ENCODE measurements at places on chromosomes 12 and 14.

- DNase-seq: no peak
Measured at GRCh38 chr12:51460519-51460918, 35.9 kb downstream of the SLC4A8 start.

DNA sequence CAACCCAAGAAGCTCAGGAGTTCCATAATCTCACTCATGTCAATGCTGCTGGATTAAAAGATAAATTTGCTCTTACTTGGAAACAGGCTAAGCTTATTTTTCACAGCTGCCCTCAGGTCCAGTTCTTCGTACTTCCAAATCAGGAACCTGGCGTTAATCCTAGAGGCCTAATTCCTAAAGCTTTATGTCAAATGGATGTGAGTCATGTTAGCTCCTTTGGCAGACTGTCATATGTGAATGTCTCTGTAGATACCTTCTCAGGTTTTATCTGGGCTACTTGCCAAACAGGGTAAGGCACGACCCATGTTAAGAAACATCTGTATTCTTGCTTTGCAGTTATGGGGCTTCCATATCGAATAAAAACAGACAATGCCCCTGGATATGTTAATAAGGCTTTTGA lies 504.6 kb downstream of the ALG10 start:
- no peak for DNase-seq

GRCh38 chr12:109308534-109309380 lies at the start of gene FOXN4:
Gene FOXN4, minus strand, starts transcription at chr12:109309284. Its CDS starts 963 bp downstream, at chr12:109308321.
- DNase-seq: no peak

- DNase-seq: no peak
Measured at GRCh38 chr12:59634254-59634653, 38.4 kb downstream of the SLC16A7 start.

- no peak for DNase-seq
Measured at GRCh38 chr12:118884226-118884625, 97.1 kb upstream of the SRRM4 start.

DNA sequence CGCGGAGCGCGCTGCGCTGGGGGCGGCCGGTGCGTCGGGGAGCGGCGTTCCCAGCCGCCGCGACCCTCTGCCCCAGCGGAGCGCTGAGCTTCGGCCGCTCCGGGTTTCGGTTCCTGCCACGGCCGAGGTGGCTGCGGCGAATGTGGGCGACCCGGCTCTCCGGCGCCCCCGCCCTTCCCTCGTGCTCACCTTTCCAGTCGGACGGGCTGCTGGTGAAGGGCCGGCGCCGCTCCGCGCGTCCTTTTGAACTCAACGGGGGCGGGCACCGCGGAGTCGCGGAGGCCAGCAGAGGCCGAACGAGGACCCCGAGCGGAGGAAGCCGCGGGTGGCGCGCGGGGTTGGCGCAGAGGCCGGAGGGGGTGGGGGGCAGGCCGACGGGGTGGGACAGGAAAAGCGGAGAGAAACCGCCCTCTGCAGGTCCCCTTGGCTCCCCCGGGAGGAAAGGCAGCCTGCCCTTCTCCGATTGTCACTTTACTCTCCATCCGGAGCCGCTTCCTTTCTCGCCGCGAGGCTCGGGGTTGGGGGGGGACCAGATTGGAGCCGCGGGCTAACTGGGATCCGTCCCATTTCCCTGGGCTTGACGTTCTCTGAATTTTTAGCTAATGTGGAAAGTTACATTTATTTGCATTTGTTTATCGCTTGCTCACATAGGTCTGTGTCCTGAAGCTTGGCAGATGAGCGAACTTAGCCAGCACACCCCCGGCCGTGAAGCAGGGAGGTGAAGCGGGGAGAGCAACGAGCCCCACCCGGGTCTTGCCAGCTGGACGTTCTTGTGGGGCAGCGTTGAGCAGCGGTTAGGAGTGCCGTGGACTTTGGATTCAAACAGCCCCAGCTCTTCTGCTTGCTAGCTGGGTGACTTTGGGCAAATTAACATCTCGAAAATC lies at the start of gene SMAGP:
TSS of gene SMAGP (minus strand) at position 349 of the 884 bp plus-strand sequence. CDS start 1,137 bp downstream, outside the sequence.
- peak; percentile 29 for DNase-seq

DNA sequence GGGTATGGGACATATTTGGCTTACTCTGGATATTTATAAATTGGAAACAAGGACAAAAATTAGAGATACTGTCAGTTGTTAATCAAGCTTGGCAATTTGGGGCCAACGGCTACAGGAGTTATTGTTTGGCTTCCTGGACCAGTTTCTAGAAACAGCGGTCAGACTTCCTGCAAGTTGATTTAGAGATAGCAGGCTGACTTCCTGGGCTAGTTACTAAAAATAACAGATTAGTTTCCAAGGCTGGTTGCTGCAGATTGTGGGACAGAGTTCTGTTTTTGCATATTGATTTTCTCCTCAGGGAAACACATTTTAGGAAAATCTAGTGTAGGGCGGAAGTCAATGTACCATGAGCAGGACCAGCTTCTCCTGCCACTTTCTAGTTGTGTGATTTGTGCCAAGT lies 144.0 kb upstream of the TMPO start:
- no peak for DNase-seq

GRCh38 chr14:50935126-50936015 lies 8.9 kb downstream of the PYGL start:
- no peak for DNase-seq

DNA sequence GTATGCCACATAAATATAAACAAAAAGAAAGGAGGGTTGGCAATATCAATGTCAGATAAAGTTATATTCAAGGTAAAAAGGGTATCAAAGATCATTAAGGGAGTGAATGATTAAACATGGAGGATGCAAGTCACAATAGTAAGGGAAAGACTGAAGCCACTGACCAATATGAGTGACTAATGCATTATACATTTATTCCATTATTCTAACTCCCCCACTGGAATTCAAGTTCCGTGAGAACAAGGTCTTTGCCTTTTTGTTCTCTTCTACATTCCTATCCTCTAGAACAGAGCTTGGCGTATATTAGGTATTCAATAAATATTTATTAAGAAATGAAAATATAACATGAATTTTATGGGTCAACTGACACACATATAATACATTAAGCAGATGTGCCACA lies 30.7 kb downstream of the MAP4K5 start:
- no peak for DNase-seq

GRCh38 chr12:3043406-3043805 lies 33.8 kb upstream of the TSPAN9 start:
- no peak for DNase-seq

- DNase-seq: no peak
Measured at GRCh38 chr12:94644141-94644979, 6.0 kb downstream of the TMCC3 start.

GRCh38 chr14:79342942-79343341 lies 868.4 kb downstream of the DIO2 start:
- DNase-seq: no peak

- no peak for DNase-seq
Measured at GRCh38 chr12:58503731-58504130, 416.6 kb downstream of the LRIG3 start.

- DNase-seq: no peak
Measured at GRCh38 chr12:90060031-90060430, 351.4 kb upstream of the ATP2B1 start.

DNA sequence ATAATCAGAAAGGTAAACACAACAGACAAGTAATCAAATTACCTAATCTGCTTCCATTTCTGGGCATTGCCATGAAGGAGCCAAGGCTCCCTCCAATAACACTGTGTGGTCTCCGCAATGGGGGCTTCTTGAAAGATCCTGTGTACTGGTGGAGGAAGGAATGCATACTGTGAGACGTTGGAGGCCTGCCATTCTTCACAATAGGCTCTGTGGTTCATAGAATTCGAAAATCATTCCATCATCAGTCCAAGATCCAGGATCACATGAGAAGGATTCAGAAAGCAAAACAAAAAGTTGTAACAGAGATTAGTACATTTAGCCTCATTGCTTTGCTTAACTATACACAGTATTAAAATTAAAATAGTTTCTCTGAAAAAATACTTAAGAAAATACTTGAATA lies 76.3 kb downstream of the CDK17 start:
- DNase-seq: no peak

DNA sequence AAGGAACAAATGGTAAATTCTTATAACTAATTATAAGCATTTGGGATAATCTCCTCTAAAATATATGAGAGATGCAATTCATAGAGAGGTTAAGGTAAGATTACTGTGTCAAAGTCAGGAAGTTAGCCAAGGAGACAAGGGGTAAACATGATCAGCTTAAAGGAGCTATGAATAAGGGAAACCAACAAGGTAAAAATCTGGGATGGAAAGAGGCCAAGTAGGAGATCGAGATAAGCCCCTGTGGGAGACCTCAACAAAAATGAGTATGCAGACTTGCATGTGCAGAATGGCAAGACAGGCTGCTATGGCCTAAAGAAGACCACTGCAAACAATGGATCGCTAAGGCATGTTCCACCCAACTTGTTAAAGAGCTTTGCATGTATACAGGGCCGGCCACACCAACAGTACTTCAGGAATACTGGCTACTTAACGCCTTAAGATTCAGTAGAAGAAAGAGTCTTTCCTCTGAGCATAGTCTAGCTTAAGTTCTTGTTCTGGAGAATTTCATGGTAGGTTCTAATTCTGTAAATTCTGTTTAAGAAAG lies 738.6 kb downstream of the GALC start:
- no peak for DNase-seq

DNA sequence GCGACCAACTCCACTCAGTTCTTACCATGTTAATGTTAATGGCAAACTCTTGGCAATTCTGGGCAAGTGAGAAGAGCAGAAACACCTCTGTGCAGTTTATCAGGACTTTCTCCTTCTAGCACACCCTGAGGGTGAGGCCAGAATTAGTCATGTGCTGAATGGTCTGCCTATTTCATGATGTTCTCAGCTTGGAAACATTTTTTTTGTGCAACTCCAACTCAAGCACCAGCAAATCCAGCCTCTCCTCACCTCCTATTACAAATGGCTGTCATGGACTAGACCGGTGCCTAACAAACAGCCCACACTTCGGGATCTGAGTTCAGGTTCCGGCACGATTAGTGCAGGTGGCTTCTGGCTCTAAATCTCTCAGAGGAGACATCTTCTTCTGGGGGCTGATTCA lies 246.0 kb downstream of the ZFP36L1 start:
- no peak for DNase-seq

DNA sequence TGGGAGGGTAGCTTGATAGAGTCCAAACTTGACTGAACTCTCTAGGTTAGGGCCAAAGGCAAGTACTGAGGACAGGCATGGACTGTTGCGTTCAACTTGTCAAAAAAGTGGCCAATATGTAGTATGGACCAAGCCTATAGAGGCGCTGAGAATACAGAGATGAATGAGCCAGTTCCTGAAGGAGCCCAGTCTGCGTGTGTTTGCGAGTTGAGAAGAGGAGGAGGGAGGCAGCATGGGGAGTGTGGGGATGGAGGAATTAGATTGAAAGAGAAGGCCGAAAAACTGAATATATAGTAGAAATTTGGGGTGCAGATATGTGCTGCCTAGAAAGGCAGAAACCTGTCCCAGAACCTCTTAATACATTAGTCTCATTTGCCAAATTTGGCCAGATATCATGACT lies 412.4 kb downstream of the PCNX1 start:
- DNase-seq: no peak

- DNase-seq: no peak
Measured at GRCh38 chr12:88052686-88053085, 23.5 kb upstream of the C12orf50 start.

- DNase-seq: no peak
Measured at GRCh38 chr12:4037747-4038312, 164.6 kb upstream of the PARP11 start.

DNA sequence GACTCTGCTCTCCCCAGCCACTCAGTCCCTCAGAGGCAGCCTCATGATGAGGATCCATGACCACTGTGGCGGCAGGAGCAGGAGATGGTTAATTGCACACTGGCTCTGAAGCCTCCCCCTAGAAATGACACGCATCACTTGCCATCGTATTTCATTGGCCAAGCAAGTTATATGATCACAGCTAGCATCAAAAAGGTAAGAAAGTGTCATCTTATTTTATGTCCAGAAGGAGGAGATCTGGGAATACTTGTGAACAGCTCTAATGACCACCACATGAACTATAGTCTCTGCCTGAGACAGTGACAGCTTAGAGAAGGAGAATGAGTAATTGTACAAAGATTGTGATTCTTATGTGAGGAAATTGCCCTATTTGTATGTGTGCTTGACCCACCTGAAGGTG lies 363.4 kb downstream of the NUAK1 start:
- no peak for DNase-seq

- no peak for DNase-seq
Measured at GRCh38 chr12:40336573-40337199, 111.9 kb downstream of the LRRK2 start.
